Putamen (tissue), 1 donor: ENCODE measurements at places on chromosomes 1 and 21.

- DNase-seq = no peak
These were observed 26.7 kb upstream of the NBL1 start for GRCh38 chr1:19617376-19617775.

- no peak for DNase-seq
These were observed 20.7 kb downstream of the CD1B start for GRCh38 chr1:158310623-158311022.

DNA sequence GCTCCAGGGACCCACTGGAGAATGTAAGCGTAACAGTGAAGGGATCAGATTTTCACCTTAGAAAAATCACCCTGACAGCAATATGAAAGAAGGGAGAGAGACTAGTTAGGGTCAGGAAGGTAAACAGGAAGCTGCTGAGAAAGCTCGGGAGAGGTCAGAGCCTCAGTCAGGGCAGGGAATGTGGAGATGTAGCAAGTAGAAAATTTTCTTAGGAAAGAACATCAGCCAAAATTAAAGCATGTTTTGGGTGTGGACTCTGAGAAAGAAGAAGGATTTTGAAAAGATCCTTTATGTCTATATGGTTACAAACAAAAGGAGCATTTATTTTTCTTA is 16.7 kb upstream of the ERICH3 start:
- no peak for DNase-seq

- DNase-seq = no peak
These were observed 20.1 kb downstream of the DYRK3 start for GRCh38 chr1:206655471-206655882.
